Sigmoid colon (tissue), 7 donors: ENCODE measurements at places on chromosomes 2 and 18.
A peak's percentile ranks its signal among the peaks of the same experiment; 100 is the strongest.

DNA sequence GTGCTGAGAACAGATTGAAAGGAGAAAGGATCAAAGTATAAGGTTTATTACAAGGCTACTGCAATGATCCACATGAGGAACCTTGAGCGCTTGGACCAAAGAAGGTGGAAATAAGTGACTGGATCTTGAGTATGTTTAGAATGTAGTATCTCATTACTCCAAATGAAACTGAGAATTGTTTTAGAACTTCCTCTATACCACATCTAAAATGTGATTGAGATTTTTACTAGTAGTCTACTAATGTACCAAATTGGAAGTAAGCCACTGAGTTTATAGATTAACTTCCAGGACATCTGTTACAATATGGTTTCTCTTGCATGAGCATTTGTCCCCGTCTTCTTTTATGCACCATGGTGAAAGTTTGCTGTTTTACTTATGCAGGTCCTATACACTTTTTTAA is 300.5 kb downstream of the SUCLG1 start:
- H3K27me3 ChIP-seq, result no peaks in the 10 kb centered on the region
- no peak for DNase-seq
- H3K4me1 ChIP-seq, result no peaks in the 10 kb centered on the region
- no peak overlapping the region for H3K4me3 ChIP-seq
- no peaks in the 10 kb centered on the region for H3K36me3 ChIP-seq

- H3K27me3 ChIP-seq, result no peaks in the 10 kb centered on the region
- peaks cover 10% of the 10 kb centered on the region for H3K36me3 ChIP-seq
- H3K27ac ChIP-seq, result no peak overlapping the region
- H3K4me1 ChIP-seq, result no peaks in the 10 kb centered on the region
- H3K4me3 ChIP-seq, result no peak overlapping the region
Measured at GRCh38 chr2:216151313-216152025, 42.3 kb downstream of the XRCC5 start.

- H3K27me3 ChIP-seq, result no peaks in the 10 kb centered on the region
- H3K4me3 ChIP-seq, result no peak overlapping the region
- no peak for DNase-seq
Measured at GRCh38 chr2:56239437-56239836, 55.6 kb downstream of the CCDC85A start.

GRCh38 chr2:96962567-96963203 is 23.7 kb downstream of the FAM178B start:
- H3K4me1 ChIP-seq, result no peaks in the 10 kb centered on the region
- no peak overlapping the region for H3K27ac ChIP-seq
- no peaks in the 10 kb centered on the region for H3K36me3 ChIP-seq
- no peak for DNase-seq
- no peaks in the 10 kb centered on the region for H3K27me3 ChIP-seq

DNA sequence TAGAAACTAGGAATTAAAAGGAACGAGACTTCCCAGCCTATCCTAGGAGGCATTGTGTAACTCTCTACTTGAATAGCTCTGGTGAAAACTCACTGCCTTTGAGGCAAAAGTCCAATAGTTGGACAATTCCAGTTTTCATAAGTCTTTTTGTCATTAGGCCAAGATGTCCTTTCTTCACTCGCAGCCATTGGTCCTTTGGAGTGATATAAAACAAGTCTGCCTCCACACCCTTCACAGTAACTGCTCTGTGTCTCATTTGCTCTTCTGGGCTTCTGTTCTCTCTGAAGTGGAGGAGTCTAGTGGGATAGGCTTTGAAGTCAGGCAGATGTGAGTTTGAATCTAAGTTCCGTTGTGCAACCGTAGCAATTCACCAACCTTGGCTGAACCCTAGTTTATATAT is 28.2 kb downstream of the ANTXR1 start:
- H3K27ac ChIP-seq, result no peak overlapping the region
- H3K27me3 ChIP-seq, result no peaks in the 10 kb centered on the region
- peaks cover 4% of the 10 kb centered on the region for H3K4me1 ChIP-seq
- no peaks in the 10 kb centered on the region for H3K36me3 ChIP-seq
- no peak for DNase-seq
- no peak overlapping the region for H3K4me3 ChIP-seq

GRCh38 chr2:46239847-46240181 is 57.4 kb upstream of the EPAS1 start:
- no peaks in the 10 kb centered on the region for H3K36me3 ChIP-seq
- no peak for DNase-seq
- no peaks in the 10 kb centered on the region for H3K4me1 ChIP-seq
- H3K27me3 ChIP-seq, result no peaks in the 10 kb centered on the region
- H3K27ac ChIP-seq, result no peak overlapping the region
- no peak overlapping the region for H3K4me3 ChIP-seq

- peak; percentile 77 for DNase-seq
- no peaks in the 10 kb centered on the region for H3K36me3 ChIP-seq
- no peak overlapping the region for H3K4me3 ChIP-seq
Measured at GRCh38 chr2:40639320-40639719, 187.4 kb upstream of the SLC8A1 start.

DNA sequence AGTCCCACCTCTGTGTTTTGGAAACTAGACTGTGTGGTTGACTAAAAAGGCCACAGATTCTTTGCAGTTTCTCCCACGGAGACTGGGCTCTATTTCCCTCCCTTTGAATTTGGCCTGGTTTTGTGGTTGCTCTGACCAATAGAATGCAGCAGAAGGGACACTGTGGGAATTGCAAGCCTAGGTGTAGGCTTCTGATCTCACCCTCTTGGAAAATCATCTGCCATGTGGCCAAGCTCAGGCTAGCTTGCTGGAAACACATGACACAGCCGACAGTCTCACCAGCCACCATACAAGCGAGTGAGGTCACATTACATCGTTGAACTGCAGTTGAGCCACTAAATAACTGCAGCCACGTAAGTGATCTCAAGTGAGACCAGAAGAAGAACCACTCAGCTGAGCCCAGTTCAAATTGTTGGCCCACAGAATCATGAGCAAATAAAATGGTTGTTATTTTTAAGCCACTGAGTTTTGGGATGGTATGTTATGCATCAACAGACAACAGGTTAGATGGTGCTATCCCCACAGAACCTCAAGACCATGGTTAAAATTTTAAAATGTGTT is 319.1 kb upstream of the MEX3C start:
- no peak overlapping the region for H3K4me3 ChIP-seq
- DNase-seq, result no peak
- no peaks in the 10 kb centered on the region for H3K27me3 ChIP-seq
- H3K27ac ChIP-seq, result no peak overlapping the region

- H3K4me1 ChIP-seq, result no peaks in the 10 kb centered on the region
- H3K36me3 ChIP-seq, result no peaks in the 10 kb centered on the region
- no peak for DNase-seq
- H3K27ac ChIP-seq, result no peak overlapping the region
Measured at GRCh38 chr2:157076526-157077161, 180.9 kb upstream of the GALNT5 start.

GRCh38 chr2:237967463-237967951 is 693 bp downstream of the UBE2F start:
- peak overlapping the region; percentile 55 for H3K4me3 ChIP-seq
- no peaks in the 10 kb centered on the region for H3K27me3 ChIP-seq
- peak; percentile 76 for DNase-seq
- H3K36me3 ChIP-seq, result no peaks in the 10 kb centered on the region
- peaks cover 33% of the 10 kb centered on the region for H3K4me1 ChIP-seq

DNA sequence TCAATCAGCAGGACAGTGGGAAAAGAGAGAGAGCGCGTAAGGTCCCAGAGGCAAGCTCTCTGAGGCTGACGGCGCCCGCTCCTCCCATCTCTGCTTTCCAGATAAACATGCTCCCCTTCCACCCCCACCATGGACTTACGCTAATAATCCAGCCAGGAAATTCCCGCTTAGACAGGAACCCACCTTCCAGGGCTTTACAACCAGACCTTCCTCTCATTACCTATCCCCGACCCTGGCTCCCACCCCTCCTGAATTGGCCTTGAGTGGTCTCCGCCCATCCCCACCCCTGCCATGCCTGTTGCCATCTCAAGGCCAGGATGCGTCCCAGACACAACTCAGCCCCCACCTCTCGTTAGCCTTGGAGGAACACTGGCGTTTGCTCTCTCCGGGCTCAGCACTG is 131.1 kb downstream of the SMAD2 start:
- H3K36me3 ChIP-seq, result no peaks in the 10 kb centered on the region
- H3K27me3 ChIP-seq, result no peaks in the 10 kb centered on the region
- DNase-seq, result no peak
- peaks cover 10% of the 10 kb centered on the region for H3K4me1 ChIP-seq
- H3K27ac ChIP-seq, result no peak overlapping the region

DNA sequence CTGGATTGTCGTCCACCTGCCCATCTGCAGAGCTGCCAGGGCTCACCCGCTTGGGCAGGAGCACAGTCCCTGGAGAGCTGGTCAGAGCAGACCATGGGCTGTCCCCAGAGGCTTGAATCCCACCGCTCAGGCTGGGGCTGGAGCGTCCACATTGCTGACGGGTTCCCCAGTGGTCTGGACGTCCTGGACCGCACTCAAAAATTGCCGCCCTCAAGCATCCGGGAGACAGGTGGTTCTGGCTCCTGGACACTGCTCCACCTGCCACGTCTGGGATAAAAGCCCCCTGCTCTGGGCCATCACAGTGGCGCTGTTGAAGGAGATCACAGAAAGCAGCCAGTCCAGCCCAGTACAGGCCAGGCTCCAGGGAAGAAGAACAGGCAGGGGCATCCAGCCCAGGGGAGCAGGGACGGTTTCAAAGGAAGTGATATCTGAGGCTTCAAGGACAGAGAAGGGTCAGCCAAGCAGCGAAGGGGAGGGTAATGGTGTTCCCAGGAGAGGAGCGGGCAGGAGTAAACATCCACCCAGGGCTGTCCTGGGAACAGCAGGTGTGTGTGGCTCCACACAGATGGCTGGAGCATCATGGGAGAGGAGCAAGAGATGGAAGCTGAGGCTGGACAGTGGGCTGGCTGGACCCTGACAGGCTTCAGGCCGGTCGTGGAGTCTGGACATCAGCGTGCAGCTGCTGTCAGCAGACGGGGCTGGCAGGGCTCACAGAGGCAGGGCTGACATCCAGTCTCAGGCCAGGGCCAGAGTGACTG is 21.9 kb upstream of the ID2 start:
- H3K27ac ChIP-seq, result no peak overlapping the region
- no peak overlapping the region for H3K4me3 ChIP-seq
- peaks cover 14% of the 10 kb centered on the region for H3K4me1 ChIP-seq
- H3K27me3 ChIP-seq, result no peaks in the 10 kb centered on the region

- no peak overlapping the region for H3K27ac ChIP-seq
- no peak overlapping the region for H3K4me3 ChIP-seq
- peaks cover 12% of the 10 kb centered on the region for H3K27me3 ChIP-seq
- H3K36me3 ChIP-seq, result no peaks in the 10 kb centered on the region
- H3K4me1 ChIP-seq, result peaks cover 8% of the 10 kb centered on the region
Measured at GRCh38 chr2:129925381-129925780, 54.1 kb upstream of the RAB6C start.

- H3K36me3 ChIP-seq, result no peaks in the 10 kb centered on the region
- DNase-seq, result no peak
- H3K4me1 ChIP-seq, result no peaks in the 10 kb centered on the region
- H3K27me3 ChIP-seq, result no peaks in the 10 kb centered on the region
Measured at GRCh38 chr2:3745920-3746319, 42.5 kb downstream of the DCDC2C start.

- peak overlapping the region; percentile 26 for H3K27ac ChIP-seq
- no peak for DNase-seq
- H3K36me3 ChIP-seq, result no peaks in the 10 kb centered on the region
- H3K4me1 ChIP-seq, result peaks cover 25% of the 10 kb centered on the region
- no peak overlapping the region for H3K4me3 ChIP-seq
Measured at GRCh38 chr2:45904946-45905631, 253.6 kb downstream of the PRKCE start.

DNA sequence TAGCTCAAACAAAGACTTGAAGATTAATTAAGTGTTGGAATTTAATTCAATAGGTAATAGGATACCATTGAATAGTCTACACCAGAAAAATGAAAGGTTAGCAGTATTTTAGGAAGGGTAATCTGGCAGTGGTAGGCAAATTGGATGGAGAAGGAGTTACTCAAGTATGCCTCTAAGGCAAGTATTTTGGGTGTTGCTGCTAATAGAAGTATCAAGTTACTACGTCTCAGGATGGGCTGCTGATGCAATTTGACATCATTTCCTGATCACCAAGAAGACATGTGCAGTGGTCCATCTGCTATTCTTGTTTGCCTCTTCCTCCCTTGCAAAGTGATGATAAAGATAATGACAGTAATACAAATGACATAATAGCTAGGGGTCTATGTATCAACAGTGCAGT is 485.3 kb downstream of the TGIF1 start:
- H3K4me3 ChIP-seq, result no peak overlapping the region
- H3K27me3 ChIP-seq, result no peaks in the 10 kb centered on the region
- no peaks in the 10 kb centered on the region for H3K4me1 ChIP-seq

- DNase-seq, result peak; percentile 49
- H3K4me1 ChIP-seq, result peaks cover 57% of the 10 kb centered on the region
- no peaks in the 10 kb centered on the region for H3K27me3 ChIP-seq
- no peak overlapping the region for H3K27ac ChIP-seq
Measured at GRCh38 chr2:120762341-120763061, 26.8 kb downstream of the GLI2 start.
